A549 treated with CpdA at 1 μM for 4 hours (cell line): ENCODE measurements at places on chromosomes 2 and 18. TPM values are rescaled to one million over a fixed set of nuclear protein-coding genes. Genes with fewer than 3 reads are reported as not detected.

Gene HOXD13
- total RNA-seq: 0.16 to 0.34 TPM (median 0.30 TPM) in 5 replicates

Gene SLC35F6
- total RNA-seq: 36.6 to 41.1 TPM (median 38.7 TPM) in 5 replicates

Gene CTNNA2
- total RNA-seq: 0.21 to 0.79 TPM (median 0.28 TPM) in 5 replicates

Gene LIMS4
- 0.56 to 0.88 TPM (median 0.74 TPM) in 5 replicates for total RNA-seq

Gene GNAL
- total RNA-seq: 4.6 to 8.6 TPM (median 4.9 TPM) in 5 replicates

Gene MAP3K19
- not detected in 5 replicates for total RNA-seq
